ENCODE measurements at places on chromosomes 16 and 17. TPM values are rescaled to one million over a fixed set of nuclear protein-coding genes. Genes with fewer than 3 reads are reported as not detected.

DNA sequence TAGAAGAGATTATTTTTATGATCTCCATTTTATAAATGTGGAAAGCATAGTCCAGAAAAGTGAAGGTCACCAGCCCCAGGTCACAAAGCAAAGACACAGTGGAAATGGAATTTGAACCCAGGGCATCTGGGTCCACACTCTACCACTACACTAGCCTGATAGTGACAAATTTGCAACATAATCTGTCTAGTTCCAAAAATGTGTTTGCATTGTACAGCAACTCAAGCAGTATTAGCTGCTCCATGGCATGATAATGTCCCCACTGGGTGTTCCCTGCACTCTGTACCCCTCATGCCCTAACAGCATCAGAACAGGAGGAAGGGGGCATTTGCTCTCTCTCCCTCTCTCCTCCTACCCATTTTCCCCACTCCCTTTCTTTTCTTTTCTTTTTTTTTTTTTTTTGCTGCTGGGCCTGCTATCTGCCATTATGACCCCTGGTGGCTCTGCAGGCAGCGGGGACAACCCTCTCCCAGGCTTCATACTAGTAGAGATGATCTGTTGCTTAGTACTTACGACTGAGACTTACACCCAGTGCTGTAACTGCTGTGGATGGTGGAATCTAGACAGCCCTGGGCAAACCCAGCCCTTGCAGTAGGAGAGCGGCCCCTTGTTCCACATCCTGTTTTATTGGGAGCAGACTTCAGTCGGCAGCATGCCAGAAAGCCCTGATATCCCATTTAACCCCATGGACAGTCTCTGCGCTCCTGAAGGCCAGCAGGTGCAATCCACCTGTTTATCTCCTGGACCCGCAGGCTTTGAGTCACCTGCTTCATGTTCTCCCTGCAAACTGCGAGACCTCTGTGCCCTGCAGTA, 306.3 kb downstream of the SOX9 start:
- no peak overlapping the region for H3K4me3 ChIP-seq
- DNase-seq = no peak
- no peaks in the 10 kb centered on the region for H3K4me1 ChIP-seq
- no peaks in the 10 kb centered on the region for H3K36me3 ChIP-seq
- no peak overlapping the region for H3K27ac ChIP-seq

The CACNB1 gene
- 17.8 TPM for total RNA-seq

The KCNH6 gene
- 1.8 TPM for total RNA-seq

DNA sequence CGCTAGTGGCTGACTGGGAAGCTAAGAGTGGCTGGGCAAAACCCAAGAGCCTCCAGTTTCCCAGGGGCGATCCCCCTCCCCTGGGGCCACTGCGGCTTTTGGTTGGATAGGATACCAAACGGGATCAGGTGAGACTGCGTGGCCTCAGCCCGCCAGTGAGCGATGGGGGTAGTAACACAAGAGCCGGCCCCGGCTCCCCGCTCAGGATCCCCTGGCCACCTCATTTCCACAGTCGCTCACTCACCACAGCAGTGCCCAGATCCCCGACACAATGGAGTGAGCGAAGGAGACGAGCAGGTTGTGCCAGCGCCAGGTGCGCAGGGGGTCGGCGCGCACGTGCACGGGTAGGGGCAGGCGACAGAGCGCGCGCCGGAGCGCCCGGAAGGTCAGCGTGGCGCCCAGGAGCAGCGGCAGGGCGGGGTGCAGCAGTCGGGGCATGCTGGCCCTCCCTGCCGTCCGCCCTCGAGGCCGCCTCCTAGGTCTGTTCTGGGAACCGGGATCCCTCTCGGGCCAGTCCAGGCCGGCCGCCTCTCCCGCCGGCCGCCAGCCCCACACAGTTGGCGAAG, 290 bp downstream of the TLCD1 start:
- H3K4me3 ChIP-seq = peak overlapping the region; percentile 81
- peak overlapping the region; percentile 89 for H3K27ac ChIP-seq
- DNase-seq = peak; percentile 88
- H3K27me3 ChIP-seq = no peaks in the 10 kb centered on the region
- peaks cover 8% of the 10 kb centered on the region for H3K4me1 ChIP-seq

The KRTAP9-8 gene
- not detected for total RNA-seq

- no peak overlapping the region for H3K27ac ChIP-seq
- peaks cover 24% of the 10 kb centered on the region for H3K4me1 ChIP-seq
- H3K36me3 ChIP-seq = no peaks in the 10 kb centered on the region
Observed at GRCh38 chr16:10613785-10614485, 33.5 kb upstream of the EMP2 start.

GRCh38 chr17:66365903-66366302, 63.5 kb downstream of the PRKCA start:
- no peaks in the 10 kb centered on the region for H3K27me3 ChIP-seq
- no peak overlapping the region for H3K4me3 ChIP-seq
- no peak for DNase-seq
- H3K36me3 ChIP-seq = no peaks in the 10 kb centered on the region
- no peak overlapping the region for H3K27ac ChIP-seq

DNA sequence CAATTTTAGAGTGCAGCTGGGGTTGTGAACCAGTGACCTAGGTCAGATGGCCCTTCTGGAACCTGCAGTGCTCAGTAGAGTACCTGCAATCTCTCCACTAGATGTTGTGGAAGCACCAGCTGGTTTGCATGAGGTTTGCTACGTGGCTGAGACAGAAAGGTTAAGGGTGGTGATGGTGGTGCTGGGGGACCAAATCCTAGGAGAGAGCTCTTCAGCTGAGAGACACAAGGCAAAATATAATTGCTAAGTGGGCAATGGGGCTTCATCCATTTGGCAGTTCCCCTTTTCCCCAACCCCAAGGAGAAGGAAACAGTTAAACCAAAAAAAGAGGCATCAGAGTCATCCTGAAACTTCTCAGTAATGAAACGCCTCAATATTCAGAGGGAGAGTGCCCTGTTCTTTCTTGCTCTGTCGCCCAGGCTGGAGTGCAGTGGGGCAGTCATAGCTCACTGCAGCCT, 13.9 kb downstream of the ITPRIPL2 start:
- no peak overlapping the region for H3K27ac ChIP-seq
- no peak for DNase-seq
- H3K36me3 ChIP-seq = no peaks in the 10 kb centered on the region

DNA sequence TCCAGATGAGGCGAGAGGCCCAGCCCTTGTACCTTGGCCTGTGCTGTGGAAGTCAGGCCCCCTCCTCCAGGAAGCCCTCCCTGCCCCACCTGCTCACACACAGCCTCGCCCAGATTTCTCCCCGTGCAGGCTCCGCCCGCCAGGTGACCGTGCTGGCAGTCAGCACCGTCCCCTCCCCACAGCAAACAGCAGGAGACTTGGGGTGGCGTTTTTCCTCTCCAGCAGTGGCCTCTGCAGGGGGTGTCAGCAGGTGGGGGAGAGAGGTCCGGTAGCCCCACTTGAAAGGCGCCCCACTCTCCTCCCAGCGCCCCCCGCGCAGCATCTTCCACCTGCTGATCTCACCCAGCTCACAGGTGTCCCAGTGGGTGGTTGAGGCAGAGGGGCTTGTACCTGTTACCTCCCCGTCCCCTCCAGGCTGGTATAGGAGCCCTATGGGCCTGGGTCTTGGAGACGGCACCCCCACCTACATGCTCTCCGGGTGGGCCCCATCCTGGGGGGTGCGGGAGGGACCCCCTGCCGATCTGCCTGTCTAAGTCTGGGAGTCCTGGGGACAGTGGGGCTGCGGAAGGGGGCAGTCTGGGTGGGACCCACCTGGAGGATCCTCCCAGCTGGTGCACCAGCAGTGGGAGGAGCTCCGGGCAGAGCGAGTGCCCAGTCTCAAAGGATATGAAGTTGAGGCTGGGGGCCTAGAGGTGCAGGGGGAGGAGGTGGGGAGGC, 4.2 kb upstream of the C1QTNF8 start:
- peaks cover 7% of the 10 kb centered on the region for H3K4me1 ChIP-seq
- no peaks in the 10 kb centered on the region for H3K27me3 ChIP-seq
- H3K27ac ChIP-seq = no peak overlapping the region
- no peak overlapping the region for H3K4me3 ChIP-seq
- H3K36me3 ChIP-seq = no peaks in the 10 kb centered on the region

GRCh38 chr17:14294876-14295275, 6.0 kb upstream of the HS3ST3B1 start:
- H3K27me3 ChIP-seq = peaks cover 50% of the 10 kb centered on the region
- peaks cover 10% of the 10 kb centered on the region for H3K4me1 ChIP-seq
- H3K36me3 ChIP-seq = no peaks in the 10 kb centered on the region
- H3K27ac ChIP-seq = no peak overlapping the region
- no peak overlapping the region for H3K4me3 ChIP-seq

- DNase-seq = no peak
- 0 out of 2 replicates have a peak, but pooled peaks cover 3% of the 10 kb centered on the region for H3K4me1 ChIP-seq
- no peaks in the 10 kb centered on the region for H3K36me3 ChIP-seq
- no peak overlapping the region for H3K27ac ChIP-seq
- no peak overlapping the region for H3K4me3 ChIP-seq
Observed at GRCh38 chr16:65661558-65661957, 539.7 kb upstream of the CDH11 start.

DNA sequence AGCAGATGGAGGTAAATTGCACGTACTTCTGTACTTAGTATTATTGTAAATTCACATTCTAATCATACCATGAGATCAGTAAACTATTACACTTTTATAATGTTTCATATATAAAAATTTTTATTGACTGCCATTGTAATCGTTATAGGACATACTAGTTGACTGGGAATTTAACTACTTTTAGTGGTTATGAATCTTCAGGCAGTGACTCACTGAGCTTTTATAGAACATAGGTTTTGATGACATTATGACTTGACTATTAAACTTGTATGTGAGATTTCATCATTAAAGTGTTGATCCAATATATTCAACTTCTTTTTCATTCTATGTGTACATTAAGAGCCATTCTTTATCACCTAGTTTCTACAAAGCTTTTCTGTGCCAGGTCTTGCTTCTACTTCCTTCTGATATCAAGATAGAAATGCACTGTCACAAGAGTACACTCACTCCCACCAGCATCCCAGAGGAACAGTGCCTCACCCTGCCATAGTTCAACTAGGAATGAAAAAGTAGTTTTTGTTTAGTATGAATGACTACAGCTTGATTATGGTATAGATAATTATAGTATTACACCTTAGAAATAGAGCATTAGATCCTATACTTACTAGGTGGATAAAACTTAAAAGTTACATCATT, 142.4 kb upstream of the RBL2 start:
- peaks cover 24% of the 10 kb centered on the region for H3K36me3 ChIP-seq
- H3K27ac ChIP-seq = no peak overlapping the region
- no peak overlapping the region for H3K4me3 ChIP-seq
- no peak for DNase-seq
